ENCODE measurements at places on chromosomes 1 and 21.

GRCh38 chr1:21560916-21561638, 51.9 kb downstream of the ALPL start:
- DNase-seq, result no peak

DNA sequence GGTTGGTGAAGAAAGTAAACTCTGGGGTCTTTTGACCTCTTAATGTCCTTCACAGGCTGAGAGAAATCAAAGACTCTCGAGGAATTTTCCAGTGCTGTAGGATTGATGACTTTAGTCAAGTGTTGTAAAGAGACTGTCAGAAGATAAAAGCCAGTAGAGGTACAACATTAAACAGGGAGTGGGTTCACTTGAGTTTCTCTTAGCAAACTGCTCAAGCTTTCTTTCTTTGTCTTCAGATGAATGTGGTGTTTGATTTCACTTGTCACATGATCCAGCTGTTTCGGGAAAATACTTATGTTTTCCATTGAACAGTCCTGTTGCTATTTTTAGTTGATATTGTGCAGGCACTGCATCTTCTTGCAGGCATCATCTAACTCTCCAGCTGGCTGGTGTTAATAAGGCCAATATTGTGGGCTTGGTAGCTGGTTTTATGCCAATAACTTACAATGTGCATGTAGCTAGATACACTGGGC, 45.6 kb downstream of the XCL2 start:
- no peak for DNase-seq

GRCh38 chr1:208909011-208909984, 665.1 kb upstream of the PLXNA2 start:
- DNase-seq, result no peak

- DNase-seq, result peak; percentile 87
Measured at GRCh38 chr1:112850034-112850757, 105.8 kb downstream of the SLC16A1 start.

GRCh38 chr1:193730017-193730416, 543.6 kb upstream of the B3GALT2 start:
- DNase-seq, result no peak

DNA sequence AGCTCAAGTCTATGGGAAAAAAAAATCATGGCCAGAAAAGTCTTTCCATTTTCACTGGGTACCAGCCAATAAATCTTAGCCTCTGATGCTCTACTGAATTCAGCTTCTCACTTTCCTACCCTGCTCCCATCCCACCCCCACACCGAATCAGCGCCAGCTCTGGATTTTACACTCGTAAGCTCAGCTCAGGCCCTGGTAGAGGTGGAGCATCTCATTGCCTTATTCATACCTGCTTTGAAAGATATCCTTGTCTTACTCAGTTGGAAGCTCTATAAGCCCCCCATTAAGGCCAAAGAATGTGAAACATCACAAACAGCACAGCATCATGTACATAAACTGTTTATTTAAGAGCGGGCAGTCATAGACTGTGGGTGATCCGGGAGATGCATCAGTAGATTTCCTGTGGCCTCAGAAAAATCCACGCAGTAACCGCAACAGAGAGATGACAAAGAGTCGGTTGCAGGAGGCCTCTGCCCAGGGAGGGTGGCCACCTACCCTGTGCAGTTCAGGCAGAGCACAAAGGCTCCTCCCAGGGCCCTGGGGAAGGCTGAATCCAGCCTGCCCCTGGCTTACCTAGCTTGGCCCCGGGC, 36.4 kb upstream of the ETS2 start:
- DNase-seq, result no peak
